ENCODE measurements at places on chromosomes 3 and 15.
A peak's percentile ranks its signal among the peaks of the same experiment; 100 is the strongest.

DNA sequence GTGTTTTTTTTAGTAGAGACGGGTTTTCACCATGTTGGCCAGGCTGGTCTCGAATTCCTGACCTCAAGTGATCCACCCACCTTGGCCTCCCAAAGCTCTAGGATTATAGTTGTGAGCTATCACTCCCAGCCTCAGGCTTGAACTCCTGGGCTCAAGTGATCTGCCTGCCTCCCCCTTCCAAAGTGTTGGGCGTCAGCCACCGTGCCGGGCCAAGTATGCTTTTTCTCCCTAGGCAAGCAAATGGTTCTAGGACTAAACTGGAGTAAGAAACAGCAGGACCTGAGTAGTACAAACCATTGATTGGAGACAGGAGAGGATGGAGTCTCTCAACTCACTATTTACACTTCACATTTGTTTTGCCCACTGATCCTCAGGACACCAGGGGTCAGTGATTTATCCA is 4.6 kb upstream of the PTPN9 start:
- no peak for DNase-seq

DNA sequence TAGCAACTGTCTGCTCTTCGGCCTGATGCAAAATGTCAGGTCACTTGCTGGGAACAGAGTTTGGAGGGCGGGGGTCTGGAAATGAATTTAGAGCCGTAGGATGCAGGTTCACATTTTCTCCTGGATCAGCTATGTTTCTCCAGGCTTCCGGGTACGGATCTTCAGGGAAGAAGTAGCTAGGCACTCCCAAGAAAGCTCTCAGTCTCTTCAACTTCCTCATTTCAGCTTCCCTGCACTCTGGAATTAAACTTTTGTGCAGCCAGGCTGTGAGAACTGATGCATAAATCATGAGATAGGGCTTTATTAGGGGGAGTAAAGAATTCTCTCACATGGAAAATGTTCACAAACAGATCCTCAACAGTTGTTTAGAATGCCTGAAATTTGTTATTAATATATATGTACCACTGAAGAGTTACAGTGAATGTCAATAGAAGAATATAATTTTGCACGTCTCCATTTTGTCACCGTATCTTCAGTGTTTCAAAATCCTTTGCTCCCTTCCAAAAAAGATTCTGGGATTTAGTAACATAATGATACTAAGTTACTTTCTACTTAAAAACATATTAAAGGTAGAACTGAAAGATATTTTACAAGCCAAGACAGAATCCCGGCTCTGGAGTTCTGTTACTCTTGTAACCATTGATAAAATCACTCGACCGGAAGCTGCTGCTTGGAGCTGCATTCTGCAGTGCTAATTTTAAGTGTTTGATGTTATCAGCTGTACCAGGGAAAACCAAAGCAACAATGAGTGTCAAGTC is 178.5 kb upstream of the P2RY1 start:
- DNase-seq: no peak

- peak; percentile 12 for DNase-seq
Measured at GRCh38 chr3:43692085-43692855, 1.5 kb downstream of the ABHD5 start.

GRCh38 chr15:24075420-24076089 is 388.4 kb upstream of the NDN start:
- DNase-seq: no peak

- DNase-seq: no peak
Measured at GRCh38 chr3:172151651-172152649, 112.6 kb downstream of the FNDC3B start.

- peak; percentile 99 for DNase-seq
Measured at GRCh38 chr3:150146991-150147761, 176.5 kb upstream of the PFN2 start.

DNA sequence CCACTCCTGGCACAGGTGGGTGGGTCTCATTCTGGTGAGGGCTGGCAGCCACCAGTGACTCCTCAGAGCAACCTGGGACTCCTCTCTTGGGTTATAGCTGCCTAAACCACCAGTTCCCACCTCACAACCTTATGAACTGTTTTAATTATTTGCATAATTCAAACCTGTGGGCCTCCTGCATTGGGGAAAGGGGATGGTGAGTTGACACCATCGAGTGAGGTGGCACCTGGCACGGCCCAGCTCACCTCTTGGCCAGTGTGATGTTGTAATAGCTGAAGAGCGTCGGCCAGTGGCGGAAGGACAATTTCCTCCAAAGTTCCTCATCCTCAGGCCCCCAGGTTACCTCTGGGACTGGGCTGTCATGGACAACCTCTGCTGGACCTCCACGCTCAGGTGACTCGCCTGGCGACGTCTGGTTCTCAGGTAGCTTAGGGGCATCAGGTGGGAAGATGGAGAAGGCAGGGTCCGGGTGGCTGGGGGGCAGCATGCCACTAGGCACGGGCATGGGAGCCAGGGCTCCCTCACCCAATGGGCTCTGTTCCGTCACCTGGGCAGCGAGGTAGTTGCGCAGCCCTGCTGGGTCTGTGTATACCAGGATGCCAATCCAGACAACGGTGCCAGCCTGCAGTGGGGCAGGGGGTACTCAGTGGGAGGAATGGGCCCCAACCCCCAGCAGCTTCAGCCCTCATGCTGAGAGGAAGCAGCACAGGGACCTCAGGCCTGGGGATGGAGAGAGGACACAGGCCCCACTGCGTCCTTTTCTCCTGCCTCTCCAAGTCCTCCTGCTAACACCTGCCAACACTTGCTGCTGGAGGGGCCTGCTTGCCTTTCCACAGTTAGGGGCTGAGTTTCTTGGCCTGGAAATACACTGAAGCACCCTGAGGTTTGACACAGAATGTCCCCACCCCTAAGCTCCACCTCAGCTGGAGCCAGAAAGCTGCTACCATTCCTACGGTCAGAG is 38.5 kb downstream of the PTPN23 start:
- no peak for DNase-seq

GRCh38 chr15:67358812-67359211 is 104.2 kb downstream of the IQCH start:
- DNase-seq: no peak

GRCh38 chr3:42067326-42067725 is 23.8 kb upstream of the TRAK1 start:
- DNase-seq: peak; percentile 39

- DNase-seq: no peak
Measured at GRCh38 chr3:186828340-186828739, 14.2 kb upstream of the ADIPOQ start.

GRCh38 chr15:82132742-82133141 is 86.9 kb upstream of the MEX3B start:
- peak; percentile 97 for DNase-seq

DNA sequence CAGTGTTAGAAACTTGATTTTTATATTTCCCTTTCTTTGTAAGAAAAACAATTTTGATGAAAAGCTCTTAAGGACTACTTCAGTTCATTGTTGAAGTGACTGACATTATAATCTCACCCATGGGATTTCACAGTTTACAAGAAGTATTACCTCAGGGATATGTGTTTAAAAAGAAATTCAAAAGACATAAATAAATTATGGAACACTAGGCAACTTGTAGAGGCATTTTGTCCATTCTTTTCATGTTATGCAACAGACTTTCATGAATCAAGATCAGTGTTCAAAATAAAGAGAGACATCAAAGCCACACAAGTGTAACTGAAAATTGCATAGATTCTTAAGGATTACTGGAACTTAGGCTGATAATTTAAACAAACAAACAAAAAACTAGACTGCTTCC is 196.8 kb upstream of the AGTR1 start:
- DNase-seq: no peak

DNA sequence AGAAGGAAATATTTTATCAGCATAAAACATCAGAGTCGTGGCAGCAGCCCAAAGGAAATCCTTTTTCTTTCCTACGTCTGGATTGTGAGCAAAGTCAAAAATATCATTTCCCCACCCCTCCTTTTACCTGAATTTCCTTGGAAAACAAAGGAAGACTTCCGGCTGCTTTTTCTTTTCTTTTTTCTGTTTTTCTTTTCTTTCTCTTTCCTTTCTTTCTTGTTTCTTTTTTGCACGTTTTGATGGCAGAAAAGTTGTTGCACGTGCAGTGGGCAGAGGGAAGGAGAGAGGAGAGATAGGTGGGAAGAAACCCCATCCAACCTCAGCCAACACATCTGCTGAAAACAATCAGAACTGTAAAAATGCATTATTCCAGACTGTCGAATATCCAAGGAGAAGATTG is 544 bp upstream of the MYO1E start:
- no peak for DNase-seq

- DNase-seq: no peak
Measured at GRCh38 chr3:66615643-66616301, 115.0 kb upstream of the LRIG1 start.

GRCh38 chr3:80141557-80141956 is 373.8 kb upstream of the ROBO1 start:
- DNase-seq: no peak

- DNase-seq: no peak
Measured at GRCh38 chr15:48325400-48325799, 5.8 kb upstream of the DUT start.

- DNase-seq: peak; percentile 92
Measured at GRCh38 chr3:105647047-105647446, 221.8 kb downstream of the CBLB start.

- peak; percentile 81 for DNase-seq
Measured at GRCh38 chr15:98177966-98178592, 217.6 kb downstream of the ARRDC4 start.

- DNase-seq: peak; percentile 51
Measured at GRCh38 chr3:42778644-42779043, 5.6 kb upstream of the CCDC13 start.

- DNase-seq: peak; percentile 43
Measured at GRCh38 chr3:69081583-69082262, 1.6 kb upstream of the UBA3 start.

Measured in ELR (cell line).